HTR-8/SVneo (cell line): ENCODE measurements at places on chromosomes 13 and 19.

- peak; percentile 84 for DNase-seq
These were observed 40.5 kb downstream of the MAU2 start for GRCh38 chr19:19361075-19361594.

DNA sequence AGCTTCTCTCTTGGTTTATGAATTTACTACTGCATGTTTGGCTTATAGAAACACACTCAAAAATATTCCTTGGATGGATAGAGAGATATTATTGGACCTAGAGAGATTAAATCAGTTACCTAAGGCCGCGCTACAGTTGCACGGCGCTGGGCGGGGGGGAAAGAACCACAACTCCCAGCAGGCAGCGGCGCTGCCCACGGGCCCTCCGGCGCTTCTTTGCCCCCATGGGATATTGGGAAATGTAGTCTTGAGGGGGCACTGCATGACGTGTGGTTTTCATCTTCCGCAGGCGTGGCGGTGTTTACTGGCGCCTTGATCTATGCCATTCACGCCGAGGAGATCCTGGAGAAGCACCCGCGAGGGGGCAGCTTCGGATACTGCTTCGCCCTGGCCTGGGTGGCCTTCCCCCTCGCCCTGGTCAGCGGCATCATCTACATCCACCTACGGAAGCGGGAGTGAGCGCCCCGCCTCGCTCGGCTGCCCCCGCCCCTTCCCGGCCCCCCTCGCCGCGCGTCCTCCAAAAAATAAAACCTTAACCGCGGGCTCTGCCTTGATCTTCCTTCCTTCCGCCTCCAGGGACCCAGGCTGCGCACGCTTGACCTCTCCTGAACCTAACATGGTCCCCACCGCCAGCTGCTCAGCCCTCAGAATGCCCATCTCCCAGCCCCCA, 4.8 kb downstream of the EMP3 start:
- no peak for DNase-seq

GRCh38 chr19:4717191-4717965, 6.3 kb downstream of the DPP9 start:
- DNase-seq = peak; percentile 65

- DNase-seq = no peak
These were observed 1745.6 kb upstream of the PCDH20 start for GRCh38 chr13:63161219-63161618.
